Hypothalamus (tissue), 51 donors: ENCODE measurements at places on chromosomes 3 and 15.

DNA sequence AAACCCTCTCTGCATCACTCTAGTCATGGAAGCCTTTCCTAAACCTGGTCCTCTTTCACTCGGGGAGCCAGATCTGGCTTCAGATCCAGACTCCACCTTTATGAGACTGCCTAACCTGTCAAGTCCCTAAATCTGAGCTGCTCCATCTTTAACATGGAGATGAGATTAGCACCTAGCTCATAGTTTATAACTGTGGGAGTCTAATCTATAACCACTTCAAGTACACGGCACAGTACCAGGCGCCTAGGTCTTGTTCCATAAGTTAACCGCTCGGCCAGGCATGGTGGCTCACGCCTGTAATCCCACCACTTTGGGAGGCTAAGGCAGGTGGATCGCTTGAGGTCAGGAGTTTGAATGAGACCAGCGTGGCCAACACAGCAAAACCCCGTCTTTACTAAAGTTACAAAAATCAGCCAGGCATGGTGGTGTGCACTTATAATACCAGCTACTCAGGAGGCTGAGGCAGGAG, 30.3 kb downstream of the TPM1 start:
- no peak for DNase-seq

- DNase-seq, result no peak
These were observed 191.0 kb upstream of the LINGO1 start for GRCh38 chr15:77823736-77824135.

DNA sequence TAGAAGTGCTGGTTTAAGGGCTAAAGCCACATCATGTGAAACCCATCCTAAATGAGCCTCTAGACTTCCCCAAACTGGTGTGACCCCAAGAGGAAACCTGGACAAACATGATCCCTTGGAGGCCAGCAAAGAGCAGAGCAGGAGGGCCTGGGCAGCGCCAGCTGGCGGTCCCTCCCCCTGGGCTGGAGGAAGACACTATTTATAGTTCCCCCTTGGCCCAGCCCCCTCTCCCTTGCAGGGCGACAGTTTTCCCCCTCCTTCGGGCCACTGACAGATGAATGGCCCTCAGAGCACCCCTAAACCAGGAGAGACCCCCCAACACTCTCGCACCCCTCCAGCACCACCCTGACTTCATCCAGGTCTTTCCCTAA, 2.9 kb downstream of the UCN2 start:
- no peak for DNase-seq

- DNase-seq, result no peak
These were observed 144.3 kb upstream of the MRPS22 start for GRCh38 chr3:139199421-139200010.

DNA sequence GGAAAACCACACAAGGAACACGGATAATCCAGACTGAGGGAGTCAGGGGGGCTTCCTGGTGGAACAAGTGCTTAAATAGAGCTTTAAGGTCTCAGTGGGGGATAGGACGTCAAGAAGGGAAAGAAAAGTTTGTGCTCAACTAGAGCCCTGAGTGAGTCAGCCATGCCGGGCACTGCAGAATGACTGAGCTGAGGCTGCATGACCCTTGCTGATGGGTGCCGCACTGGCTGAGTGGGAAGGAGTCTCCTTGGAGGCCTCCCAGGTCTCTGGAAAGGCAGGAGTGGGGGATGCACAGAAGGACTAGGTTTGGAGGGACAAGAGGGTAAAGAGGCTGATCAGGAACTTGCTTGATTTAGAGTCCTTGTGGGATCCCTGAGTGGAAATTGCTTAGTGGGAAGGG, 150.3 kb downstream of the RPLP1 start:
- no peak for DNase-seq

GRCh38 chr15:82174471-82175235, 87.9 kb downstream of the EFL1 start:
- no peak for DNase-seq

DNA sequence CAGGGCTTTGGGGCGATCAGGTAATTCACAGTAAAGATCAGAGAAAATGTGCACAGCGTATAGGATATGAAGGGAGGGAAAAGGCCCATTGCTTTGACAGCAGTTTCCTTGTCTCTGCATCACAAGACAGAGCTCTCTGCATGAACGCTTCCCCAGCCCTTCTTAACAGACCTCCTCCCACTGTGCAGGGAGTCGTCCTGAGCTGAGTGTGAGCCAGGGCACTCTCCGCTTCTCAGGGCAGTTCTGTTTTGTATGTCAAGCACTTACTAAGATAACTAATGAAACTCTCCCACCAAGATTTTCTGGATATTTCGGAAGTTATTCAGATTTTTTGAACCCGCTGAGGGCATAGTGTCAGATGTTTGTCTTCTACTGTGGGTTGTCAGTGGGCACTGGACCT, 105.8 kb upstream of the C15orf61 start:
- DNase-seq, result no peak

- DNase-seq, result no peak
These were observed 32.8 kb downstream of the TKT start for GRCh38 chr3:53223025-53223424.

GRCh38 chr3:60158035-60158434, 1093.2 kb downstream of the FHIT start:
- no peak for DNase-seq

DNA sequence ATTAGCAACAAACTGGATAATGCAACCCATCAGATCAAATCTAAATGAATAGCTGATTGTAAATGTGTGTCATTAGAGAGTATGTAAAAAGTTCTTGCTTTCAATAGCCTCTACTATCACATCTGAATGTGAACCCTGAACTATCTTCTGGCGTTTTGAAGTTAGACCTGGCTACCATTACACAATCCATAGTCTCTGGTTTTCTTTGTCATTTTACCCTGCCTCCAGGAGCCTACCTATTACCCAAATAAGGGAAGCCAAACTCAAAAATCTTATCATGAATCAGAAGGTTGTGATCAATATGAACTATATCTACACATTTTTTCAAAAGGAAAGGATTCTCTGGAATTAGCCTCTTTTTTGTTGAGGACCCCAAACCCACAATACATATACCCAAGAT, 31.8 kb downstream of the PCYT1A start:
- DNase-seq, result no peak
